ENCODE measurements at places on chromosomes 4 and X.

DNA sequence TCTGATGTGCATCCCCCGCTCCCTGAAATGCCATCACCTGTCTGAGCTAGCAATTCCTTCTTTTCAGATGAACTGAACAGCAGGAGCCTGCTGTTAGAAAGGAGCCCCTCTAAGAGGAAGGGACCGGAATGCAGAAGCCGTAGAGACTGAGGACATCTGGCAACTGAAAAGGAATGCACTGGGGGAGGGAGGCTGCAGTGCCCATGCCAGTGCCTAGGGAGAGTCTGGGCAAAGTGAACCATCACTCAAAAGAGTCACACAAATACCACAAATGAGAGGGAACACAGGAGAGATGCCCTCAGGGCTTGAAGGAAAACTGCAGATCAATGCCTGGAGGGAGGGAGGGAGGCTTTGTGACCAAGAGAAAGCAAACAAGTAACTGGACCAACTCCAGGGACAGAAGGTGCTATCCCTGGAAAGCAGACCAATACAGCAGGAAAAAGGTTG is 93.9 kb upstream of the CBR4 start:
- no peak for DNase-seq

DNA sequence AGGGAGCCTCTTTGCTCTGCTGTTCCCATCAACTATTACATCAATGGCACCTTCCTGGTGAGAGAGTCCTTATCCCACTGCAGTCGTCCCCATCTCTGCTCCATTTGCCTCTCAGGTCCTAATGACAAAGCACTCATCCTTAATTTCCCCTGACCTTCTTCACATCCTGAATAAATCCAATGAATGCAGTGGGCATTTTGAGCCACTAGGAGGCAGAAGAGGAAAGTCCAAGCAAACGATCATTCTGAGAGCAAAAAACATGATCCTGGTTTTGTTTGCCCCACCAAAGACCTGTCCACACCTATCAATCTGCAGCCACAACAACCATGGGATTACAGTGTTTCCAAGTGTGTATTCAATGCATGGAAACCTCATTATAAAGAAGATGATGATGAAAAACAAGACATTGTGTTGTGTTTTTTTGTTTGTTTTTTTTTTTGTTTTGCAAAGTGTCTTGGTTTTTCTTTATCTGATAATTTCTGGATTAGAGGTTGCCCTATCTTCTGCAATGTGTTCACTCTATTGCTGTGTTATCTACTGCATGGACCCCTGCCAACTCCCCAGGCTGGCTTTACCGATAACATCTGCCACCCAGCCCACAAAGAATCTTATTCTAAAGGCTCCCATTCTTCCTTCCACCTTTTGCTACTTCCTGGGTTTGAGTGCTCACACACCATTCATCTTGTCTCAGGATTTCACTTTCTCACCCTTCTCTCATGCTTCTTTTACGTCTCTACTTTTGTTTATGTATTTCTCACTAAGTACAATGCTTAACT is 207.2 kb downstream of the NLGN4X start:
- no peak for DNase-seq

GRCh38 chr4:78056265-78057129 is 626 bp upstream of the FRAS1 start:
- DNase-seq: peak; percentile 65

- DNase-seq: no peak
Measured at GRCh38 chrX:71563921-71564320, 14.3 kb upstream of the GCNA start.

DNA sequence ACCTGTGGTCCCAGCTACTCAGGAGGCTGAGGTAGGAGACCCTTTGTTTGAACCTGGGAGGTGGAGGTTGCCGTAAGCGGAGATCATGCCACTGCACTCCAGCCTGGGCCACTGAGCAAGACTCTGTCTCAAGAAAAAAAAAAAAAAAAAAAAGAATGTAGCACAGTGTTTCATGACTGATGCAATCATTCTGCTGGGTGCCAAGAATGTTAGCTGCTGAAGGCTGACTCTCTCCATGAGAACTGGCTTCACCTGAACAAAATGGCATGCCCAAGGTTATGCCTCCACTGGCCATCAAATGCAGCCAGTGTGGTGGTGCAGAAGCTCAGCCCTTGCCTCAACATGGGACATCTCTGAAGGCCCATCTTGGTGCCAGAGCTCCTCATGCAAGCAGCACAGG is 412.1 kb downstream of the ADAM29 start:
- DNase-seq: no peak

DNA sequence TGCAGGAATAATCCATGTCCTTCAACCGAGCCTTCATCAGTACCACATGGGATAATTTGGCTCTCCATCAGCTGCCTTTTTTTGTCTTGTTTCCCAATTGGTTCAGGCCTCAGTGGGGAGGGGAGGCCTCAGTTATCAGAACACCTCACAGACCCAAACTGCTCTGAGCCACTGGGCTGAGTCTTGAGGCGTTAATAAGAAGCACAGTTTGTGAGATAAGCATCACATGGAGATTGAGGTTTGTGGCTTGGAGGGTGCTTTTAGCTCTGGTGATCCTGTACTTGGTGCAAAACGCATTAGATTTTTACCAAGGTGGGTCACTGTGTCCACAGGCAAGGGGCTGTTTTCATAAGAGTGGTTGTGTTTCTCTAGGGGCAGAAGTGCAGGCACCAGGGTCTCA is 82.8 kb upstream of the HPF1 start:
- no peak for DNase-seq

- DNase-seq: no peak
Measured at GRCh38 chr4:1864076-1865008, 6.9 kb upstream of the NSD2 start.

DNA sequence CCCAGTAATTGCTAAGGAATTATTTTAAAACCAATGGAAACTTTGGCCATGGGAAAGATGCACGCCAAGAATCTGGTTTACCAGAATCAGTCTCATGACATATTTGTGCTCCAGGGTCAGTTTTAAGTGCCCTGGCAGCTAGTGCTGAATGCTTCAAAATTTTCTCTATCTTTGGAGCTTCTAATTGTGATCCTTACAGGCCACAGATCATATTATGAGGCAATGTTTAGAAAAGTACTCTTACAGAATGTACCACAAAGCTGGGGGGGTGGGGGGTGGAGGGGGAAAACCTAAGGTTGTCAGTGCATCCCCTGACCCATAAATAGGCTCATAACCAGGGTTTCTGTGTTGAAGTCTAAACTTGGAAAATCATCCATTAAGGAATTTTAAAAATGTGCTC is 514.5 kb downstream of the INPP4B start:
- no peak for DNase-seq

DNA sequence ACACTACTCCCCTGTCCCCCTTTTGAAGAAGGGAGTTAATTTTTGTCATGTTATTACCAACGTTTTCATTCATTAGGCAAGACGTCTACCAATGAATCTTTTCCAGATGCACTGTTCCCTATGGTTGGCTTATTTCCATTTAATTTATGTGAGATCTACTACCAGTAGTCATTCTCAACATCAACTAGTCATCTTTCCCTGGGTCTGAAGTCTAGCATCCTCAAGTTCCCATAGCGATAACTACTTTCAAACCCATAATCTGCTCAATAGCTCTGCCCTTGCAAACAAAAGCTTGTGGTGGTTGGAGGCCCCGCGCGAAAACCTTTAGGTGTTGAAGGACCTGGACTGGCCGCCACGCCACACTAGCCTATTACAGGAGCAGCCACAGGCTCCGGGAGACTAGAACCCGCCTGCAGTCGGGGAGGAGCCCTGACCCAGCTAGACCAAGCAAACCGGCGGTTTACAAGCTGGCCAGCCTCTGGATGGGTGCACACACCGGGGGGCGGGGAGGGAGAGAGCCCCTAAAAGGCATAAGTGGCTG is 746 bp downstream of the PPAT start:
- DNase-seq: peak; percentile 51

GRCh38 chr4:10086506-10087120 is 30.0 kb downstream of the WDR1 start:
- DNase-seq: peak; percentile 27

DNA sequence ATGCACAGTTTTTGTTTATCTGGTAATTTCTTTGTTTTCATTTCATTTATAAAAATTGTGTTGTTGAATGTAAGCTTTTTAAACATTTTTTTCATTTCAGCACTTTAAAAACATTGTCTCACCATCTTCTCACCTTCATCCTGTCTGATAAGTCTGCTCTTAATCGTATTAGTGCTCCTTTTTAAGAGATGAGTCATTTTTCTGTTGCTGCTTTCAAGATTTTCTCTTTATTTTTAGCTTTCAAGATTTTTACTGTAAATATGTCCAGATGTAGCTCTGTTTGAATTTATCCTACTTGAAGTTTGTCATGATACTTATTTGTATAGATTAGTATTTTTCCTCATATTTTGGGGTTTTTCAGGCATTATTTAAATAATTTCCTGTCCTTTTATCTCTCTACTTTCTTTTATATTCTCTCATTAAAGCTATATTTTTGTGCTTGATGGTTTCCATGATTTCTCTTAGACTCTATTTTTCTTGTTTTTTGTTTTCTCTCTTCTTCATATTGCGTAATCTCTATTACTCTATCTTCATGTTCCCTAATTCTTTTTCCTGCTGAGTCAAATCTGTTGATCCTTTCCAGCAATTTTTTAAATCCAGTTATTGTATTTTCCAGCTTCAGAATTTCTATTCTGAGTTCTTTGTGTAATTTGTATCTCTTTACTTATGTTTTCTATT is 1400.4 kb upstream of the PCDH7 start:
- no peak for DNase-seq

GRCh38 chr4:8028884-8029568 is 89.4 kb upstream of the AFAP1 start:
- DNase-seq: no peak

- peak; percentile 37 for DNase-seq
Measured at GRCh38 chrX:138711399-138712347, at the start of gene FGF13. Gene FGF13, minus strand, starts transcription at chrX:138711717. Its CDS starts 714 bp downstream, at chrX:138711003.

DNA sequence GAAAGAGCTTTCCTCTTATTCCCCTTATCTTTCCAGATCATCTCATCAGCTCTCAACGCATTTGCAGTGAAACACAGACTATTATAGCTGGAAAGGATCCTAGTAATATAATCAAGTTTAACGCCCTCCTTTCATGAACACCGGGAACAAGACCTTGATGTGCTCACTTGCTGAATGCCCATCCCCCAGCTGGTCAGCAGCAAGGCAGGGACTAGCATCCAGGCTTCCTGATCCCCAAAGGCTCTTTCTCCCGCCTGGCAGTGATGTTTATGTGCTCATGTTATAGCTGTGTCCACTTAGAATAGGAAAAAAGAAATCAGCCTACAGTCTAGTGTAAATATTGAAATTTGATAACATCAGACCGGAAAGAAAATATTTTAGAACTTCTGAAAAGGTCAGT is 24.6 kb downstream of the GPC4 start:
- DNase-seq: no peak

- DNase-seq: no peak
Measured at GRCh38 chrX:88908056-88908455, 161.0 kb downstream of the CPXCR1 start.

- DNase-seq: no peak
Measured at GRCh38 chr4:133149932-133150471, 908 bp downstream of the PCDH10 start.

DNA sequence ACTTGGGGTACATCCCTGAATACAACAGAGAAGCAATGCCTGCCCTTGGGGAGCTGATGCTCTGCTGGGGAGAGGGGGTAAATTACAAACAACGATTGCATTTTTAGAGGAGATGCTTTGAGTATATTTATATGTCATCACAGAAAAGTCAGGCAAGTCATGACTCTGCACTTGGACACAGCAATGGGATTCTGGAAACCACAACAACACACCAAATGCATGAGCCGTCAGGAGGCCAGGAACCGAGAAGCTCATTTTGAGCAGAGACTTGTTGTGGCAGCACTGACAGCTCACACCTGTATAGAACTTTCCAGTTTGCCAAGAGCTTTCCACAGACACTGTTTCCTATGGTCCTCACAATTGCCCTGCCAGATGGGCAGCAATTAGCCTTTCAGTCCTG is 113.2 kb upstream of the RBPJ start:
- DNase-seq: no peak

GRCh38 chrX:78650906-78651437 is 8.2 kb downstream of the RTL3 start:
- DNase-seq: no peak

DNA sequence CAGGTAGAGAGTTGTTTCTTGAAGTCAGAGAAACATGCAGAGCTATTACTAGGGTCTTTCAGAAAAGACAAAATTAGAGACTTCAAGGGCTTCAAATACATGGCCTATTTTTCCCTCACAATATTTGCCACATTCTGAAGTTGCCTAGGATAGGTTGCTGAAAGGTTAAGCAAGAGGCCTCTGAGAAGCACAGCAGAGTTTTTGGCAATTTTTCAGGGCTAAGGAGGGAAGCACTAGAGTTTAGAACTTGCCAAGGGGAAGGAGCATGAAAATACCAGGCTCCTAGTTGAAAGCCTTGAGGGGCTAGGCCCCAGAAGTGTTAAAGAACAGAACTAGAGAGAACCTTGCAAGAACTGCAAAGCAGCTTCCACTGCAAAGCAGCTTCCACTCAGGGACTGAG is 86.4 kb downstream of the ANAPC10 start:
- DNase-seq: no peak

DNA sequence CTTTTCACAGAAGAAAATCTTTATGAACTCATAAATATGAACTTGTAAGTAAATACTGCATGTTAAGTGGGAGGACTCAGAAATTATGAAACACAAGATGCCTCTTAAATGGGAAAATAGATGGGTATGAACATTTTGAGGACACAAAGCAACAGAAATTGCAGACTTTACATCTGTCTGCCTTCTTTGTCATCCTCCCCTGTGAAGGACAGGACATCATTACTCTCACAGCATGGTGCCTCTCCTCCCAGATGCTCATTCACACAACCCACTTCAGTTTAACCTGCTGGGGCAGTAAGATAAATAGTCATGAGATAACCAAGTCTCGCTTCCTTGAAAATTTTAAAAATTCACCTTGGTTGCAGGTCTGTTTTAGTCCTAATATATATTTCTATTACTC is 144.5 kb downstream of the APBB2 start:
- no peak for DNase-seq

DNA sequence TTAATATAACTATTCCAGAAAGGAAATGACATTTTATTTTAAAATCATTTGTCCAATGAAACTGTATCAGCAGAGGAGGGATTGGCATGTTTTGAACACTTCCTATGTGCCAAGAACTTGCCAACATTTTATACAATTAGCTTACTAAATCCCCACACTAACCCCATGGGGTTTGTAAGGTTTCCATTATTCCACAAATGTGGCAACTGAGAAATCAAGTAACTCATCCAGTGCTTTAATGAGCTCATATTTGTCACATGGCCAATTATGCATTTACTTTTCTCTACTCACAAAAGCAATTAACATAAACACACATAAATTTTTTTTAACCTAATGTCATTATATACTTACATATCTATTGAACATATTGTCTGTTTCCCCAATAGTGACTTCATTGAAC is 37.3 kb downstream of the MANBA start:
- DNase-seq: no peak

GRCh38 chrX:13168269-13168668 is 123.8 kb upstream of the FAM9C start:
- no peak for DNase-seq

GRCh38 chr4:134762053-134762452 is 560.5 kb upstream of the PABPC4L start:
- DNase-seq: no peak

GRCh38 chrX:17680732-17681413 is 56.4 kb upstream of the SCML1 start:
- no peak for DNase-seq
